Mucosa of gallbladder (tissue), 1 donor: ENCODE measurements at places on chromosomes 1 and 21.
A peak's percentile ranks its signal among the peaks of the same experiment; 100 is the strongest.

DNA sequence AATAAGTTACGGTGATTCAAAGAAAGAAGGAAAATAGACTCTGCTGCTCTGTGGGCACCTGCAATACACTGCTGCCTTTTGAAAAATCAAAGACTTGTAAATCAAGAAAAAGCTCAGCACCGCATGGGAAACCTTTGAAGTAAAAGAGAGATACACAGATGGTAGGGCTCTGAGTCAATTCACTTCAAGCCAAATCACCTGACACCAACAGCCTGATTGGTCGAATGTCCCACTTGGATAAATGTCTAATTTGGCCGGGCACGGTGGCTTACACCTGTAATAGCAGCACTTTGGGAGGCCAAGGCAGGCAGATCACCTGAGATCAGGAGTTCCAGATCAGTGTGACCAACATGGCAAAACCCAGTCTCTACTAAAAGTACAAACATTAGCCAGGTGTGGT is 19.2 kb upstream of the RCAN3 start:
- DNase-seq, result no peak

GRCh38 chr1:42168763-42169162 is 4.2 kb upstream of the GUCA2A start:
- DNase-seq, result no peak

- DNase-seq, result no peak
Observed at GRCh38 chr1:243735457-243735856, 114.6 kb downstream of the AKT3 start.

- no peak for DNase-seq
Observed at GRCh38 chr1:204146965-204147364, 4.9 kb downstream of the ETNK2 start.

GRCh38 chr1:17683598-17683997 is 71.5 kb upstream of the ACTL8 start:
- DNase-seq, result no peak

- no peak for DNase-seq
Observed at GRCh38 chr1:41840592-41841246, 78.0 kb downstream of the HIVEP3 start.

- no peak for DNase-seq
Observed at GRCh38 chr1:12542616-12543592, 75.1 kb downstream of the DHRS3 start.

GRCh38 chr1:54391450-54392209 is 14.6 kb downstream of the SSBP3 start:
- no peak for DNase-seq

- DNase-seq, result no peak
Observed at GRCh38 chr1:17561247-17561548, 21.7 kb downstream of the ARHGEF10L start.

DNA sequence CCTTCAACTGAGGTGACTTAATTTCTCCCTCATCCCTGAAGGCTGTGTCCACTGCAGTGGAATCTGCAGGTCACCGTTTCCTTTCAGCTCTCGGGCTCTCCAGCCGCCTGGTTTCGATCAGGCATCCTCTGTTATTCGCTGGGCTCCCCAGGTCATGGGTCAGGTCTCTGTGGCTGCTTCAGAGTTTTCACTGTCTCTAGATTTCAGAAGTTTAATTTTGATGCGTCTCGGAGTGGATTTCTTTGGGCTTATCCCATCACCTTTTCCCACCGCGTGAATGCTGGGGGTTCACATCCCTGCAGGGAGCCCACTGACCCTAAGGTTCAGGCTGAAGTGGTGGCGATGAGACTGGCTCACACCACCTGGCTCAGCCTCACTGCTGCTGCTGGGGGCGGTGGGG is 3.3 kb downstream of the ACTRT2 start:
- no peak for DNase-seq

DNA sequence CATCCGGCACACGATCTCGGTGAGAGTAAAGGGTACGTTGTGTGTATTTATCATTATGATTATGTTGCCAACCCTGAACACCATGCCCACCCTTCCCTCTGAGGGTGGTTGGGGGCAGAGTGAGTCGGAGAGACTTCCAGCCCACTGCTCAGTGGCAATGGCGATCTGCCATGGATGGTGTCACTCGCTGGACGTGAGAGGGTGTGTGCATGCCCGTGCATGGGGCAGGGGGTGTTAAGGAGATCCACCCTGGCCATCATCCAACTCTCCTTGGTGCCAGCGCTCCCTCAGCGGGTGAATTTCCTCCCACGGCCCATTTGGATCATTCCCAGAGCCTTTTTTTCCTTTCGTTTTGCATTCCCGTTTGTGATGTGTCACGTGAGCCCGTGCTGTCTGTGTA is 74.1 kb upstream of the CNTN2 start:
- DNase-seq, result no peak

- DNase-seq, result no peak
Observed at GRCh38 chr1:147246044-147246690, 3.7 kb downstream of the CHD1L start.

DNA sequence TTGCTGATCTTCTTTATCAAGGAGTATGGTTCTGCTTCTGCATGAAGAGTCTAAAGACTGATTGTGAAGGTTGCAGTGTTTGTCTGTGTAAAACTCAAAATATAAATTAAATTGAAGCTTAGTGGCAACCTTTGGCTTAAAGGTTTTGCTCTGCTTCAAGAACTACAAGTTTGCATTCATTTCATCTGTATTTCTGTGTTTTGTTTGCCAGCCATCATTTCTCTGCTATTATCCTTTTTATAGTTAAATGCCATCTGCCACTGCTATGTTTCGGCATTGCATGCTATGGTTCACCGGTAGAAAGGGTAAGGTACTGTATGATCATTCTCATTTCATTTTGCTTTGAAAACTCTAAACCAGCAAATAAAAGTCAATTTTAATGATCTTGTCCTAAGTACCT is 52.9 kb downstream of the OSBPL9 start:
- no peak for DNase-seq

DNA sequence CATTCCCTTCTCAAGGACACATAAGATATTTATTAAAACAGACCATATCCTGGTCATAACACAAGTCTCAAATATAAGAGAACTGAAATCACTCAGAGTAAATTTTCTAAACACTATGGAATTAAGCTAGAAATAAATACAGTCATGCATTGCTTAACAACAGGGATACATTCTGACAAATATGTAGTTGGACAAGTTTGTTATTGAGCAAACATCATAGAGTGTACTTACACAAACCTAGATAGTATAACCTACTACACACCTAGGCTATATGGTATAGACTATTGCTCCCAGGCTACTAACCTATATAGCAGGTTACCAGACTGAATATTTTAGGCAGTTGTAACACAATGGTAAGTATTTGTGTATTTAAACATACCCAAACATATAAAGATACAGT is 104.0 kb downstream of the MIS18A start:
- no peak for DNase-seq

DNA sequence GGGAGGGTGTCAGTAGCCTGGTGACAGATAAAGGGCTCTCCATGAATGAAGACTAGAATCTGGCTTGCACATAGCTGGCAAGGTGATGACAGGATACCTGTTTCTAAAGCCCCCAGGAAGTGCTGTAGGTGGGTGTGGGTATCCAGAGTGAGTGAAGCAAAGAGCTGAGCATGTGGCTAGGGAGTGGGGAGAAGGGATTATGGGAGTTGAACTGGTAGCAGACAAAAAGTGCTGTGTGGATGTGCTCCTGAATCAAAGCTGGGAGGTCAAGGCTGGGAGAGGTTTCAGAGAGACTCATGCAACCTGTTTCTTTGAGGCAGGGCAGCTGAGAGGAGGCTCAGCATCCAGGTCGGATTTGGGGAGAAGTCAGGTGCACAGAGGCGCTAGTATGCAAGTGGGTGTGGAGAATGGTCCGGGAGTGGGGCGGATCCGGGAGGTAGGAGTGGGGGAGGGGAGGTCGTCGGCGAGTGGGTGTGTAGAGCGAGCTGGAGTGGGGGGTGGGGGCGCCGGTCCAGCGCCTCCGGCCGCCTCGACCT is 600 bp downstream of the ASTN1 start:
- DNase-seq, result no peak

- DNase-seq, result no peak
Observed at GRCh38 chr21:28418726-28419514, 573.8 kb downstream of the LTN1 start.

DNA sequence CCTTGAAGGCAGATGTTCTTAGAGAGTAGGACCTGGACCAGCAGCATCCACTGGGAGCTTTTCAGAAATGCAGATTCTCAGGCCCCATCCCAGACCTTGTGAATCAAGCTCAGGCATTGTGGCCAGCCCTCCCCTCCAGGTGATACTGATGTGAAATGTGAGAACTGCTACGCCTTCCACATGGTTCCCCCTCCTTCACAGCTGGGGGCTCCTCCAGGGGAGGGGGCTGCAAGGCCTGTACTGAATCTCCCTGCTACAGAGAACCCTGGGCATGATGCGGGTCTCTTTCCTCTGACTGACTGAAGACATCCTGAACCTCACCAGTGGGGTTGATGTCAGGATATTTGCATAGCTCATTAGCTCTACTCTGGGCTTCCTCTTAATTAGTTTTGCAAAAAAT is 141.8 kb upstream of the CSF3R start:
- DNase-seq, result no peak

- no peak for DNase-seq
Observed at GRCh38 chr1:59318271-59318860, 21.5 kb downstream of the FGGY start.

- DNase-seq, result no peak
Observed at GRCh38 chr1:15277933-15278332, 30.9 kb downstream of the FHAD1 start.

DNA sequence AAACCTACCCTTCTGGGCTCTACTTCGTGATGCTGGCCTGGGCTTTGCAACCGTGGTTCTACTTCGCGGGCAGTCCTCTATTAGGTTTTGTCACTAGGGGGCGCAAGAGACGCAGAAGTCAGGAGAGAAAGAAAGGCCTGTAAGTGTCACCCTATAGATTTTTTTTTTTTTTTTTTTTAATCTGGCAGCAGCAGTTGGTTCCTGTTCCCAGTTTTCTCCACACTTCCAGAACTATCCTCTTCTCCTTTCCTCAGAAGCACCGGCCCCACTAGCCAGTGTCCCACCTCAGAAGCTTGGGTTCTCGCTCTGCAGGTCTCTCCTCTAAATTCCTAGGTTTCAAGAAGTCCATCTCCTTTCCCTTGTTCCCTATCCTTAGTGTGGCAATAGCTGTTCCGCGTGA is 9.1 kb upstream of the LCE2D start:
- peak; percentile 53 for DNase-seq

DNA sequence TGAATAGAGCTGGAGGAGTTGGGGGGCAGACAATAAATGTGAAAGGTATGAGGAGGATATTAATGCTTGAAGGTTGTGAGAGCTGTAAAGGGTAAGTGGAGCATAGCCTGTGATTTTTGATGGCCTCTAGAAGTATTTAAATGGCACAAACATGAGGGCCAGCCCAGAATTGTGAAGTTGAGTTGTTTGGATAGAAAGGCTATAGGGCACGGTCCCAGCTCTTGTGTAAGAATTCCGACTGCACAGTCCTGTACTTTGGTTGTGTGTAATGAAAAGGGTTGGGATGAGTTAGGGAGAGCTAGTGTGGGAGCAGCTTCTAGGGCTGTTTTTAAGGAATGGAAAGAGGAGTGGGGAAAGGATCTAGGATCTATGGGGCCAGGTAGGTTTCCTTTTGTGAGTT is 665.5 kb downstream of the USP25 start:
- DNase-seq, result no peak

GRCh38 chr1:74502432-74502831 is 10.0 kb downstream of the LRRC53 start:
- DNase-seq, result no peak

DNA sequence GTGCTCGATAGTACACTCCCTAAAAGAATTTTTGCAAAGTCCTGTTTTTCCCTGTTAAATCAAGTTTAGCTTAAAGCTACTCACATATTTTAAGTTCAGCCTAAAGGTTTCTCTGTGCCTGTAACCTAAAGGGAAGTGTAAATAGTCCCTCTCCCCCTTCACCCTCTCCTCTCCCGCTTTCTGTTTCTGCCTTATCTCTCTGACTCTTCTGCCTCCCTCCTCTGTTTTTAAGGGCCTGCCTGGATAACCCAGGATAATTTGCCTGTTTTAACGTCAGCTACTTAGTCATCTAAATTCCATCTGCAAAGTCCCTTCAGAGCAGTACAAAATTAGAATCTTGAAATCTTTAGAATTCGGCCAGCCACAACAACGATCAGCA is 92.6 kb downstream of the NID1 start:
- no peak for DNase-seq
